ENCODE measurements at places on chromosomes 7 and 10.

DNA sequence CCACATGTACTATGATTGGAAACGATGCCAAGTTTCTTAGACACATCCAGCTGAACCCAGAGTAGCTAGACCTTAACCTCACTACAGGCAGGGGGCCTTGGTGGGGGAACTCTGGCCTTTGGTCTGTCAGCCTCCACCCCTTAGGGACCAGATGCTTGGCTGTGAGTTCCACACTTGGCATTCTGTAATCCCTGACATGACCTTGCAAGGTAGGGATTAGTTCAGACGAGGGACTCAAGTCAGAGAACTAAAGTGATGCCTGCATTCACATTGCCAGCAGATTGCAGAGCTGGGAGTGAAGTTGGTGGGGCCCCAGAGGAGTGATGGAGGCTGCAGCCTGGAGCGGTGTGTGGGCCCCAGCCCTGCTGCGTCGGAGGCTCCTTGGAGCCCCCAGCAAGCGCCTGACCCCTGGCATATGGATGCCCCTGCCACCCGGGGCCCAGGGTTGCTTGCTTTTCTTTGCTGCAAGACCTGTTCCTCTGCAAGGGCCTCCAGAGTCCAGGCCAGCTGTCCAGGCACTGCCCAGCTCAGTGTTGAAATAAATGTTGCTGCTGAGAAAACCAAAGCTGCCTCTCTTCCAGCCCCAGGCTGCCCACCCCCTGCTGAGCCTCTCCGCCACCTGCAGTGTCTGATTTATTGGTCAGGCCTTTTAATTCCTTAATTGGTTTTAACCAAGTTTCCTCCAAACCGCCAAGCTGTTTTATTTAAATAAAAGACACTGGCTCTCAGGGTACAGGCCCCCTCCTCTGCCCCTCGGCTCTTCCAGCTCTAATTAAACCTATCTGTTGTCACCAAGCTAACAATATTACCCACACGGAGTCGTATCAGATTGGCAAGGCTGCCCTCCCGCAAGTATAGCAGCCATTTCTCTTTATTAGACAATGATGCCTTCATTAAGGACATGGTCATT, 4.7 kb downstream of the NPTX2 start:
- no peak for DNase-seq

DNA sequence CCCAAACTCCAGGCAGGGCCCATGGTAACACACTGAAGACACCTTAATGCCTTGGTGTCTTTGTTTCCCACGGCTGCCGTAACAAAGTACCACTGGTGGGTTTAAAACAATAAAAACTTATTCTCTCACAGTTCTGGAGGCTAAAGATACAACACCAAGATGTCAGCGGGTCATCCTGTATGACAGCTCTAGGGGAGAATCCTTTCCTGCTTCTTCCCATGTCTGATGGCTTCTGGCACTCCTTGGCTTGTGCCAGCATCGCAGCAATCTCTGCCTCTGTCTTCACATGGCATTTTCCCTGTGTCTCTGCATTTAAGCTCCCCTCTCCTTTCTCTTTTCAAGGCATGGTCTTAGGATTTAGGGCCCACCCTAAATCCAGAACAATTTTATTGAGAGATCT, 33.1 kb downstream of the PRSS2 start:
- DNase-seq = no peak

GRCh38 chr10:111473361-111473760, 396.5 kb downstream of the ADRA2A start:
- DNase-seq = no peak

- DNase-seq = no peak
Observed at GRCh38 chr7:131224996-131225395, 102.7 kb upstream of the MKLN1 start.

DNA sequence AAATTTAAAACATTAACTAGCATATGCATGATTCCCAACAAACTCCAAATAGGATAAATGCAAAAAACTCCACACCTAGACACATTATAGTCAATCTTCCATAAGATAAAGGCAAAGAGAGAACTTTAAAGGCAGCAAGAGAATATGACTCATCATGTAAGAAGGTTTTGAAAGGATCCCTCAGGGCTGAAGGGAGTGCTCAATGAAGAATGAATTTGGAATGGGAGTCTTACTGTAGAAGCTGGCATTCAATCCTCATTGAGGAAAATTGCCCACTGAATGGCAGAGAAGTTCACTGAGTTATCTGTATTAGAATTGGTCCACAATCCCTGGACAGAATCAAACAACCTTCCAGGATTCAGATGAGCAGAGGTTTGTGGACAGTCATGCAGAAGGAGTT, 26.1 kb upstream of the ZNF365 start:
- no peak for DNase-seq

DNA sequence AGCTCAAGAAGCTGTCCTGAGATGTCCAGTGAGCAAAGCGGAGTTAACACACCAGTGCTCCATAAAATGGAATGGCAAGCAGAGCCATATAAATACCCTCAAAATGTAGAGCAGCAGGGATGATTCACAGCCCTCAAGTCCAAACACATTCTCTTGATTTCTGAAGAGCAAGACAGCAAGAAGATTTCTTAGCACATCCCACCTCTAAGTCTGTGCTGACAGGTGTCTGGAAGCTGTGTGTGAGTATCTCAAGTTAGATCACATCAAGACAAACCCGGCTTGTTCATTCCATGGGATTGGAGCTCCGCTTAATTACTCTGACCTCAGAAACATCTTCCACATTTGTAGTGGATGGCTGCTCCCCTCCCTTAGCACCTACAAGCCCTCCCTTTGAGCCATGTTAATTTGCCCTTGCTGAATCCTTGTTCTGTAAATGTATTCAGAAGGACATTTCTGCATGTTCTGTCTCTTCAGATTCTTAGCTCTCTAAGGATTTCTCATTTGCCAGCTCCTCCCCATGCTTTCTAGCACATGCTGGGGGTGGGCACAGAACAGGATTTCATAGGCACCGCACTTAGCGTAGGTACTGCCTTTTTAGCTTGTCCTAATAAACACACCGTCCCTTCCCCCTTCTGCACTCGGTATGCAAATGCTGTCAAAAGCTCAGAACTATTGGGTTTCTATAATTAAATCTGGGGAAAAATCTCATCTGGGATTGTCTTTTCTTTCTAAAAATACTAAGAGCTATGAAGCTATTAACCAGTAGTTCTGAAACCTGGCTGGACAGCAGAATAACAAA, 112.7 kb downstream of the CPXM2 start:
- no peak for DNase-seq

DNA sequence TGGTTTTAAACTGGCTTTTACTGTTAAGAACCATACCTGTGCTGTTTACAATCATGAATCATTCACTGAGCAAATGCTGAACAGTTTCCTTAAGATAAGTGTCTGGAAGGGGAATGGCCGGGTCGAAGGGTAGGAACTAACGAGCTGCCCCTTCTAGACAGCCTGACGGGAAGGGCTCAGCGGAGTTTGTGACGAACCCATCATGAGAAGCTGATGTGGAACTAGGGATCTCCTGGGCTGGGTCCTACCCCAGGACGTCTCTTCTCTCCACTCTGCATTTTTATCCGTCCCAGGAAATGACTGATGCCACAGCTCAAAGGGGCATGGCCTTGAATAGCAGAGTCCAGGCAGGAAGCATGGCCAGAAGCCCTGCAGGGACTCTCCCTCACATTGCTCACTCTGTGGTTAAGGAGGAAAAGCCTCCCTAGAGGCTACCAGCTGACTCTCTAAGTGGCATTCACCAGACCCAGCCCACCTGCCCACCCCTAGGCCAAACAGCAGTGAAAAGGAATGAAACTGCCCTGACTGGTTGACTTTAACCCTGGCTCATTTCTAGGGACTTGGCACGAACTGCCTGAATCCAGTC, 112.0 kb downstream of the PFKFB3 start:
- no peak for DNase-seq

GRCh38 chr10:73366381-73367298, 8.0 kb upstream of the CFAP70 start:
- DNase-seq = no peak

DNA sequence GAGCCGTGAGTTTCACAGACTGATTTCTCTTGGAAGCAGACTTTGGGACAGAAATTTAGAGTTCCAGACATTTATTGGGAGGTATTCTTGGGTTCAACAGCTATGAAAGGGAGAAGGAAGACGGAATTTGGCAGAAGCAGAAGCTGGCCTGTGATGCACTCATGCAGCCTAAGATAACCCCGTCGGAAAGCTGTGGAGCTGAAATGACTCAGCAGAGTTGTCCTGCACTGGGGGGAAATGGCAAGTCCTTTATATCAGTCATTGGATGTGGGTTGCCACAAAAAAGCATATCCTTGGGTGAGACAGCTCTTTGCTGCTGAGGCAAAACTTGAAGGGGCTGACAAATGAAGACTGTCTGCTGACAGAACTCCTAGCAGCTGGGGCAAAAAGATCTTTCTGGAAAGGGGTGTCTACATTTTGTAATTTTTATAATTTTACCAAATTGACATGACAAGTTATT, 11.5 kb upstream of the MICU1 start:
- peak; percentile 93 for DNase-seq

- no peak for DNase-seq
Observed at GRCh38 chr10:48456808-48457761, 147.8 kb downstream of the ARHGAP22 start.

DNA sequence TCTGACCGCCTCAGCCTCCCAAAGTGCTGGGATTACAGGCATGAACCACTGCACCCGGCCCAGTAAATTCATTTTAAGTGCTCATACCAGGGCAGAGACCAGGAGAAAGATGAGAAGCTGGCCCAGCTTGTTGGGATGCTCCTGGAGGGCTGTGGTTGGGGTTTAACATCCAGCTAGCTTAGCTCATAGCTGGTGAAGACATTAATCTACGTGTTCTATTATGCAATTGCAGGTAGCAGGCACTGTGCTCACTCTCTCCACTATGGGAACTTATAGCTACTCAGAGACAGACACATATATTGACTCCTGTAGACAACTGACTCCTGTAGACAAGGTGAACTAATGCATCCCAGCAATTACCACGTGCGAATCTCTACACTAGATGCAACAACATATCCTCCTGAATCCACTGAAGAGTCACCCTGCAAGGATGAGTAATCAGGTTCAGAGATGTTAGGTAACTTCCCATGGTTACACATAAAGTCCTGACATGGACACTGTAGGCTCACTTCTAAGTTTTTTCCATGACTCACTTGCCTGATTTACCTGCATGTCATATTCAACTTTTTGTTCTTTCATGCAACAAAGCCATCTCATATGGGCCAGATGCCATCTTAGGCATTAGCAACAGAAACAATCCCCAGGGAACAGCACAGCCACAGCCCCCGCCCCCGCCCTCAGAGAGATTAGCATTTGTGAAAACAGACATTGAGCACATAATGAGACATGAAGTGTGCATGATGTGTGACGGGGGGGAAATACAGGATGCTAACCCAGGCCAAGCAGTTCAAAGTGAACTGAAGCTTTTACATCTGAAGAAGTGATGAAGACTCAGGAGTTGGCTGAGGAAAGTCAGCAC, 37.2 kb downstream of the ERLIN1 start:
- DNase-seq = no peak

DNA sequence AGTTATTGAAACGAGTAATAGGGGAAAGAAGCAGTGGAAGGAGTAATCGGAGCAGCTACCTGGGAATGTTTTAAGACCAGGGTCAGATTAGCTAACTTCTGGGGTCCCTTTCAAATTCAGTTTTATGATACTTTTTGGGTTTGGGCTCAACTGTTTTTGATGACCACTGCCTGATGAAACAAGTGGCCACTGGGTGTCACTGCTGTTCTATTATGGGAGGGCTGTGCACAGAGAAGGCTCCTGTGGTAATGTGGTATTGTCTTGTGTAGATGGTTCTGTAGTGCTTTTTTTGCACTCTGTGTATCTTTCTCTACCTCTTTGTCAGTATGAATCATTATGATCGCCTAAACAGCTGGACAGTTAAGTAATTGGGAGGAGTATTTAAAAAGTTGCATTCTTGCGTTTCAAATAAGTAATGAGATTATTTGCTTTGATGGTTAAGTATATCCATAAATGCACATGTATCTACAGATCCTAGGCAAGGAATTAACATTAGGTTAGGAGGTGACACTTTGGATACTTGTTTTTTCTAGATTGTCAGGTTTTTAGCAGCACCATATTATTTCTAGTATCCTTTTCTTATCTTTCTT, 128.4 kb downstream of the ABCA13 start:
- peak; percentile 76 for DNase-seq

DNA sequence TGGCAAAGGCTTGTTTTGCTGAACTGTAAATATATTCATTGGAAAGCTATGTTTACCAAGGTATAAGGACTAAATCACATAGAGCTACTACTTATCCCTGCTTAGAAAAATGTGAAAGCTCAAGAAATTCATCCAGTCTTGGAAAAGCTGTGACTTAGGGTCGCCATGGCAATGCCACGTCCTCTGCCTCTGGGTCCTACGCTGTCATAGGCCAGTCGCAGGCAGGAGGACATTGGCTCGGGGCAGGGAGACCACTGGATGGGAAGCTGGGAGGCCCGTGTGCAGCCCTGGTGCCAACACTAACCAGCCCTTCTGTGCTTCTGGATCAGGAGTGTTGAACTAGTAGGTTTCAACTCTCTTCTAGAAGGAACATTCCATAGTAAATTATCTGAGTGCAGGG, 67.3 kb upstream of the PDZD8 start:
- no peak for DNase-seq

GRCh38 chr10:3783682-3784432, 1.2 kb downstream of the KLF6 start:
- DNase-seq = peak; percentile 77

DNA sequence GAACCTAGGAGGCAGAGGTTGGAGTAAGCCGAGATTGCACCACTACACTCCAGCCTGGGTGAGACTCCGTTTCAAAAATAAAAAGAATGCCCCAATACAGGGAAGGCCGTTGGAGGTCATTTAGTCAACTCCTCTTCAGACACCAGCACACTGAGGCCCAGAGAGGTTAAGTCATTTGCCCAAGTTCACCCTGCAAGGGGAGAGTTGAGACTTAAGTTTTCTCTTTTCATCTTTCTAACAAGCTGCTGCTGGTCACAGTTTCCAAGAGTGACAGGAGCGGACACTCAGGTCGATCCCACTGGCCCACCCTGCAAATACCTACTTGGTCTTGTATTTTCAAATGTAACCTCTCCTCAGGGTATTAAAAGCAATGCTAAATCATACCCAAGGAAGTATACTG, 30.4 kb upstream of the VCL start:
- DNase-seq = no peak

GRCh38 chr10:44253769-44254462, 131.0 kb downstream of the CXCL12 start:
- no peak for DNase-seq

DNA sequence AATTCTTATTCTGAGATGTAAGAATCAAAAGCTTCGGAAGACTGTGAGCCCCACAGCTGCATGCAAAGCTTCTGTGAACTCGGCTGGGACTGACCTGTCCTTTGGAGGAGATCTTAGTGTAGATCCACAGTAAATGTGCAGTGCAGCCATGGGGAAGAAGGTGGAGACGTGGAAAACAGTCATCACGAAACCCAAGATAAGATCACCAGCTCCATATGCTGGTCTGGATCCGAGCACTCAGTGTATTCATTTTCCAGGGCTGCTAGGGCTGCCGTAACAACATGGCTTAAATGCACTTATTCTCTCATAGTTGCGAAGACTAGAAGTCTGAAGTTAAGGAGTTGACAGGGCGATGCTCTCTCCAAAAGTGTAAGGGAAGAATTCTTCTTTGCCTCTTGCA, 143.0 kb upstream of the TCF7L2 start:
- DNase-seq = no peak

- DNase-seq = peak; percentile 85
Observed at GRCh38 chr7:158587162-158588084, at the start of gene PTPRN2. TSS of gene PTPRN2 (minus strand) at chr7:158587823.

Measured in suppressor macrophage treated with lipopolysaccharide for 4 hours (primary cell).